Stimulated activated CD8-positive, alpha-beta memory T cell treated with anti-CD3 and anti-CD28 coated beads, Interleukin-7, amount 100 ng/mL, for 1 hour (primary cell): ENCODE measurements at places on chromosomes 5 and 9.

DNA sequence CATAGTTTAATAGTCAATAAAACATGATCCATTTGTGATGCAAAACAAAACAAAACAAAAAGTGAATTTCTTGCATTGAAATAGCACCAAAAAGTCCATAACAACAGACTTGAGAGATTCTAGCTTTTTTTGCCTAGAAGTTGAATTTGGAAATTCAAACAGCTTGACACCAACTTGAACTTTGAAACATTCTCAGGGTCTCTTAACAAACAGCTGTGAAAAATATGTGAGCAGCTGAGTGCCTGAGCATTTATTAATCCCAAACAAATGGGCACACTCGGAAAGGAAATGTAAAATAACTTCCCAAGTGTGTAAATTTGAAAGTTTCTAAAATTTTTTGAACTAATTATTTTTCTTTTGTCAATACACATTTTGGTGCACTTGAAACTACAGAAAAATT lies 56.0 kb upstream of the HMHB1 start:
- DNase-seq = no peak

GRCh38 chr5:178423431-178423830 lies 166.8 kb downstream of the COL23A1 start:
- DNase-seq = no peak

GRCh38 chr5:28077291-28078240 lies 1039.2 kb upstream of the CDH9 start:
- DNase-seq = no peak

DNA sequence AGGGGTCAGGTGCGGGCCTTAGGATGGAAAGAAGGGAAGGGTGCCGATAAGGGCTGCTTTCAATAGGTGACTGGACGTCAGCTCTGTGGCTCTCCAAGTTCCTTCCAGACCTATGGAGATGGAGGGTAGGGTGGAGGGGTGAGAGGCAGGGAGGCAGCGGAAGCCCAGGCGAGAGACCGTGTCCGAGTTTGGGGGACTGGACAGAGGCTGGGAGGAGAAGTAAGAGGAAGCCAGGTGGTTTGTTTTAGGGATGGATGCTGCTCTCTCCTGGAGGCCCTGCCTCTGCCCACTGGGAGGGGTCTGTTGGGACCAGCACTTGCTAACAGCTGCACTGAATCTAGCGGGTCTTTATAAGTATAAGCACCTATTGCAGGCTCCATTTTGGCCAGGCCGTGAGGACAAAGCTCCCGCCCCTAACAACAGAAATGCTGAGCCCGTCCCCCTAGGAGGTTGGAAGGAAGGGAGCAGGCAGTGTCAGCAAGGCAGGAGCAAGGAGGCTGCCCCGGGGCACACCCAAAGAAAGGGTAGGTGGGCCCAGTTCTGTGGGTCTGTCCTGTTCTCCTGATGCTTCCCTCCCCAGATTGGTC lies 167.5 kb downstream of the DAB2IP start:
- DNase-seq = no peak

GRCh38 chr9:74147906-74148305 lies 349.2 kb upstream of the RORB start:
- no peak for DNase-seq

GRCh38 chr5:75894482-75894881 lies 177.2 kb upstream of the POC5 start:
- no peak for DNase-seq

GRCh38 chr9:75921391-75922127 lies 31.1 kb downstream of the PCSK5 start:
- no peak for DNase-seq

DNA sequence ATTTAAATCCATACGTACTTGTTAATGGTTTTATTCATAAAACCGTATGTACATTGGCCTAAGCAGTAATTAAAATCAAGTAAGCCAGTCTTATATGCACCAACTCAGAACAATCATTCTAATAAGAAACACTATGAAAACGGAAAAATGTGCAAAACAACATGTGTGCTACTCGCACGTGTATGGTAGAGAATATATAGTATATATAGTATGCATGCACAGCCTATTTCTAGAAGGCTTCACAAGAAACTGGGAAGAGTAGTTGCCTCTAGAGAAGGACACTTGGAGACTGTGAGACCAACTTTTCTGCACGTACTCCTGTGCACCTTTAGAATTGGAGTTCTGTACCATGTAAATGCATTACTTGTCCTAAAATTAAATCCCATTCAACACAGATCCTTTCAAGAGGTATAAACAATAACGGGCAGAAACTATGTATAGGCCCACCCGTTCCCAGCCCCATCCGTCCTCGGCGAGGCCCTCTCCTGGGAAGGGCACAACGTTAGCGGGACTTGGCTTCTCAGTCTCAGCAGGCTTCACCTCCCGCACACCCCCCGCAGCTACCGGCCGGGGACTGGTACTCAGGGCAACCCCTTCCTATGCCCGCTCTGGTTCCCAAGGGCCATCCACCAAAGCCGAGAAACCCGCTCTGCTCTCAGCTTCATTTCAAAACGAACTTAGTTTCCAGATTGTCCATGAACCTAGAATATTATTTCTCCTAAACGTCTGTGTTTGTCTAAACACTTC lies 2.0 kb downstream of the CDC14B start:
- no peak for DNase-seq

DNA sequence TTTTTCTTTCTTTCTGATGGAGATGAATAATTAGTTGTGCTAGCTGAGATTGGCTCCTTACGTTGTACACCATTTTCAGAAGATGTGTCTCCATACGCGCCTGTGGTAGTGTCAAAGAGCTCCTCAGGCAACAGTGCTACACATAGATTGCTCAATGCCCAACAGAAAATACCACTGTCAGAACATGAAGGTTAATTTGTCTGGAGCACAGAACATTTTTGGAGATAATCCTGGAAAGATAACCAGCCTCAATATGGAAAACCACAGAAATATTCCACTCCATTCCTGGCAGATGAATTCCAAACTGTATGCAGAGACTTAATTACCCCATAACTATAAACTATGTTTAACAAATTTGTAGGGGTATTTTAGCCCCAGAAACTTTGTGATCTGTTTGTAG lies 233.6 kb downstream of the MARCHF11 start:
- DNase-seq = no peak

- DNase-seq = no peak
Observed at GRCh38 chr9:107933097-107933496, 443.5 kb upstream of the KLF4 start.

GRCh38 chr9:91812191-91812590 lies 137.8 kb downstream of the ROR2 start:
- no peak for DNase-seq

DNA sequence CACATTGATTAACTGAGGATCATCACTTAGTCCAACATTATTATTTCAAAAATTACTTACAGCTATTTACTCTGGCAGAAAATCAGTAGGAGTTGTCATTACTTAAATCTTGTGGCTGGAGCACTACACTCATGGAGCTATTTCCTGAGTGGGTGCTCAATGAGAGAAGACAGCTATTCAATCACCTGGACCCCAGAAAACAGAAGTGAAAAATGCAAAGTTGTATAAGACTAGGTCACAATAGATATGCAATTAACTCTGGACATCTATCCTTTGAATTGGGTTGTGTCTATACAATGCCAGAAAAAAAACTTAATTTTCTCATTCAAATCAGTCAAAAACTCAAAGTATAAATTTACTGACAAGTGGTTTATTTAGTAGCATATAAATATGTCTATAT lies 340.9 kb downstream of the EFNA5 start:
- DNase-seq = no peak

GRCh38 chr9:38441347-38442085 lies 17.3 kb upstream of the IGFBPL1 start:
- DNase-seq = no peak

- DNase-seq = no peak
Observed at GRCh38 chr5:117863586-117864296, 1124.6 kb downstream of the DTWD2 start.

DNA sequence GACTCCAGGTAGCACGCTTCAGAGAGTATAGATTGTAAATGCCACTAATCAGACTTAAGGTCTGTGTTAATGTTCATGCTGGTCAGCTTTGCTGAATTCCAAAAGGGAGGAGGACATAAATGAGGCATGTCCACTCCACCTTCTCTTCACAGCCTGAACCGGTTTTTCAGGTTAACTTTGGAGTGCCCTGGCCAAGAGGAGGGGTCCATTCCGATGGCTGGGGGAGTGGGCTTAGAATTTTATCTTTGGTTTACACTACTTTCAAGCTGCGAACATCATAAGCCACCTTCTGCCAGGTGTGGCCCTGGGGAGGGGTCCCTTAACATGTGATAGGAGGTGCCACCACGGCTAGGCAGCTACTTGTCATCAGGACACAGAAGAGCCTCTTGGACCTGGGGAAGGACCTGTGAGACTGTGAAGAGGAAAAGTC lies 24.2 kb downstream of the ABO start:
- no peak for DNase-seq

GRCh38 chr9:121323449-121324151 lies 46.5 kb downstream of the STOM start:
- DNase-seq = no peak

- no peak for DNase-seq
Observed at GRCh38 chr5:144944936-144945335, 774.3 kb downstream of the KCTD16 start.

GRCh38 chr5:168786147-168786546 lies 207.0 kb upstream of the PANK3 start:
- no peak for DNase-seq

GRCh38 chr9:68941780-68942459 lies 72.0 kb downstream of the PRKACG start:
- DNase-seq = no peak

GRCh38 chr9:116466271-116467235 lies 220.6 kb upstream of the TRIM32 start:
- no peak for DNase-seq

DNA sequence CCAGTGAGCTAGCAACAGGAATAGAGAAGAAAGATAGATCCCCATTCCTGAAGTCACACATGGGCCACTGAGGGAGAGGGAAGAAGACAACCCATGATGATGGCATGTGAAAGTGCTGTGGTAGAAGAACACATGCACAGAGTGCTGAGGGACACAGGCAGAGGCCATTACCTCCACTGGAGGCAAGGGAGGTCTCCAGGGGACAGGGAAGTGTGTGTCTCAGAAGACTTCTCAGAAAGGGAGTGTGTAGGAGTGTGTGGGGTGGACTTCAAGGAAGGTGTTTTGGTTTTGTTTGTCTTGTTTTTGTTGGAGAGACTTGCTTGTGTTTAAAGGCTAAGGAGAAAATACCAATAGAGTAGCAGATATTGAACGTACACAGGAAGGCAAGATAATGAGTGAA lies 77.0 kb upstream of the SMARCA2 start:
- no peak for DNase-seq

DNA sequence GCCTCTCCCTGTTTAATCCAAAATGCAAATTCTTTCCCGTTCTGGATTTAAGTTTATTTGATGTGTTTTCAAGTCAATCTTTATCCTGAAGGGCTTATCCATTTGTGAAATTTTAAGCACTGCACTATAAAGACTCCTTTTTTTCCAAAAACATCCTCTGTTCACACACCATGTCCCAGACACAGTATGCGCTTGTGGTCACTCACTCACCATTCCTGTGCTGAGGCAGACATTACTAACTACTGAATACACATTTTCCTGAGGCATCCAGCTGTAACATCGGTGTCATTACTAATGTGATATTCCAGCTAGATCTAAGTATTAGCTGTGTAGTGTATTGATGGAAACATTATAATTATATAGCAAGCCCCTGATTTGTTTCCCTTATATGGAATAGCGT lies 298.4 kb downstream of the KCTD16 start:
- no peak for DNase-seq

DNA sequence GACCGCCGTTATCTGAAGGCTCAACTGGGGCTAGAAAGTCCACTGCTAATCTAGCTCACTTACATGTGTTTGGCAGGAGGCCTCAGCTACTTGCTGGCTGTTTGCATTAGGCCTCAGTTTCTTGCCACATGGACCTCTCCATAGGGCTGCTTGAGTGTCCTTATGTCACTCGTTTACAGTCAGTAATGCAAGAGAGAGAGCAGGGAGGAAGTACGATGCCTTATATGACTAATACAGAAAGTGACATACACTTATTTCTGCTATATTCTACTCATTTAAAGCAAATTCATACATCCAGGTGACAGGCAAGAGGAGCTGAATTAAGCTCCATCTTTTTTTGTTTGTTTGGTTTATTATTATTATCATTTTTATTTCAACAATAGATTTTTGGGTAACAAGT lies 179.6 kb downstream of the LURAP1L start:
- DNase-seq = no peak

- no peak for DNase-seq
Observed at GRCh38 chr9:7298123-7298522, 501.5 kb downstream of the DMAC1 start.

- DNase-seq = no peak
Observed at GRCh38 chr5:90134381-90134780, 275.2 kb downstream of the CETN3 start.

DNA sequence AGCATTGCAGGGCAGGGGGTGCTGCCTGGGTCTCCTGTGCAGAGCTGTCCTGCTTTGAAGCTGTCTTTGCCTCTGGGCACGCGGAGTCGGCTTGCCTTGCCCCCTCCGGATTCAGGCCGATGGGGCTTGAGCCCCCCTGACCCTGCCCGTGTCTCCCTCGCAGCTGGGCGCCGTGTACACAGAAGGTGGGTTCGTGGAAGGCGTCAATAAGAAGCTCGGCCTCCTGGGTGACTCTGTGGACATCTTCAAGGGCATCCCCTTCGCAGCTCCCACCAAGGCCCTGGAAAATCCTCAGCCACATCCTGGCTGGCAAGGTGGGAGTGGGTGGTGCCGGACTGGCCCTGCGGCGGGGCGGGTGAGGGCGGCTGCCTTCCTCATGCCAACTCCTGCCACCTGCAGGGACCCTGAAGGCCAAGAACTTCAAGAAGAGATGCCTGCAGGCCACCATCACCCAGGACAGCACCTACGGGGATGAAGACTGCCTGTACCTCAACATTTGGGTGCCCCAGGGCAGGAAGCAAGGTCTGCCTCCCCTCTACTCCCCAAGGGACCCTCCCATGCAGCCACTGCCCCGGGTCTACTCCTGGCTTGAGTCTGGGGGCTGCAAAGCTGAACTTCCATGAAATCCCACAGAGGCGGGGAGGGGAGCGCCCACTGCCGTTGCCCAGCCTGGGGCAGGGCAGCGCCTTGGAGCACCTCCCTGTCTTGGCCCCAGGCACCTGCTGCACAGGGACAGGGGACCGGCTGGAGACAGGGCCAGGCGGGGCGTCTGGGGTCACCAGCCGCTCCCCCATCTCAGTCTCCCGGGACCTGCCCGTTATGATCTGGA lies 2.7 kb downstream of the CEL start:
- DNase-seq = no peak
